Activated T-helper 1 cell treated with anti-CD3 and anti-CD28 coated beads, Interleukin-12 subunit alpha, Interleukin-12 subunit beta, Interleukin-2, Interleukin-4 antibody, amounts not matched to agents 30 ng/mL and 10 ng/mL and 1 ng/mL, durations not matched to agents 14 hours and 24 hours and 36 hours (primary cell): ENCODE measurements at places on chromosomes 11 and 22. TPM values are rescaled to one million over a fixed set of nuclear protein-coding genes. Genes with fewer than 3 reads are reported as not detected.

DNA sequence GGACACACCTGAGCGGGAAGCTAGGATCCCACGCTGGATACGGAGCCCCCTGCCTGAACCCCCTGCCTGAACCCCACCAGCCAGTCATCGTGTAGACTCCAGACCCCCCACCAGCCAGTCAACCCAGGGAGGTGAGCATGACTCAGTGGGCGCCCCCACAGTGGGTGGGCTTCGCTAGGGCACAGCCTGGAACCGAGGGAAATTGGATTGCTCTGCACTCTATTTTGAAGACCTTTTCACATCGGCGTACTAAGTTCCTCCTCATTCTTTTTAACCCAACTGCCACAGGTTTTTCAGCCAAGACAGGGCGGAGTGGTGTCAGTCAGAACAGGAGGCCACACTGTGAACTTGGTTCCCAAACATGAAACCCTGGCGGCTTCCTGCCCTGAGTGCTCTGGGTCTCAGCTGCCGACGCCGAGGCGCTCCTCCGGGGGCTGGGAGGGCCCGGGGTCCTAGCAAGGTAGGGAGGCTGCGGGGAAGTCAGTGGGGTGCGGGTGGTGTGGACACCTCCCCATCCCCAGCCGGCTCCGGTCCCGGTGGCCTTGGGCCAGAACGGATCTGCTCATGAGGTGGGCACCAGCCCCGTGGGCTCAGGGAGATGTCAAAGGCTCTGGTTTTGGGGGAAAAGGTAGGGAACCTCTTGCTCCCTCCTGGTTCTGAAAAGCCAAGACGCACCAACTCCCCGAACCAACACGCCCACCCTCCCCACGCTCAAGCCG lies 57.0 kb downstream of the BRD1 start:
- DNase-seq: no peak

DNA sequence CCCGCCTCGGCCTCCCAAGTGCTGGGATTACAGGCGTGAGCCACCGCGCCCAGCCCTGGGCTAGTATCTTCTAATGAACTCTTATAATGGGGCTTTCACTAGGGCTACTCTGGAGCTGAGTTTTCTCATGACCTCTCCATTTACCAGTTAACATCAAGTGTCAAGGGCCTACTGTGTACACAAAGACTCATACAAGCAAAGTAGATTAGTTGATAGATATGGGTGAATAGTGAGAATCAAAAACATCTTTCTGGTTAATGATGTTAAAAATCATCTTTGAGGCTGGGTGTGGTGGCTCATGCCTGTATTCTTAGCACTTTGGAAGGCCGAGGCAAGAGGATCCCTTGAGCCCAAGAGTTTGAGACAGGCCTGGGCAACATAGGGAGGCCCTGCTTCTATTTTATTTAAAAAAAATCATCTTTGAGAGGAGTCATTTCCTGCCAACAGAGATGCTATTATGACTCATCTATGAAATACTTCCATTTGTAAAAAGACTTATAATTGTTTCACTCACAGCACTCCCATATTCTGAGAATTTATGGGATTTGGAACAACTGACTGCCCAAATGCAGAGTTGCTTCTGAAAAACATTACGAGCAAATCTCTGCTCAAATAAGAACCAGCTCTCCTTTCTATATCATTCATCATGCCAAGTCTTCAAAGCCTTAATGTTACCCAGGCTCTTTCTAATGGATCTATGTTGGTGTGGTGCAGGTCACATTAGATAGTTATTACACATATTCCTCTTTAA lies 57.0 kb downstream of the GDPD4 start:
- no peak for DNase-seq

GRCh38 chr22:22520020-22520656 lies at the start of gene ZNF280A:
ZNF280A (minus strand) TSS chr22:22520270; CDS start chr22:22515630, 4,640 bp downstream.
- DNase-seq: no peak

GRCh38 chr11:33040033-33040861 lies 875 bp downstream of the TCP11L1 start:
- no peak for DNase-seq

DNA sequence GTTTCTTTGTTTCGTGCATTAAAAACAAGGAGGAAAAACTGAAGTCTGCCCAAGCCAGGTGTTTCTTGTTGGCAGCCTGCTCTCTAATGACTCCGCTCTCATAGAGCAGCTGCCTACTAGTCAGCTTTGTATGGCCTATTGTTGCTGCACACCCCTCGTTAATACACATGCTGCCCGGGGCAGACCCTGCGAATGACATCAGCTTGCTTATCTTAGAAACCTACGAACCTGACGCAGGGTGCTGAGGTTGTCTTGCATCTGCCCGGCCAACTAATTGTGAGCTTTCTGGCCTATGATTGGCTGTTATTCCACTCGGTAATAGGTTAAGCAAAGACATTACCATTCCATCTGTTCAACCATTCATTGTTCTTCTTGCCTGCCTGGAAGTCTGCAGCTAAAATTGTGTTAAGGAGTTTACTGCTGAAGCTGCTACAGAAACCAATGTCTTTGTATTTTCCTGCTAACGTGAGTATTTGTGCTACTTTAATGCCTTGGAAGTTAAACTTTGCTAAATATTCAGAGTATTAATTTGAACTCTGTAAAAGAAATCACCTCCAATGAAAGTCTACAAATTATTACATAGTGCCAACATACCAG lies 37.5 kb downstream of the ZC3H12C start:
- DNase-seq: no peak

DNA sequence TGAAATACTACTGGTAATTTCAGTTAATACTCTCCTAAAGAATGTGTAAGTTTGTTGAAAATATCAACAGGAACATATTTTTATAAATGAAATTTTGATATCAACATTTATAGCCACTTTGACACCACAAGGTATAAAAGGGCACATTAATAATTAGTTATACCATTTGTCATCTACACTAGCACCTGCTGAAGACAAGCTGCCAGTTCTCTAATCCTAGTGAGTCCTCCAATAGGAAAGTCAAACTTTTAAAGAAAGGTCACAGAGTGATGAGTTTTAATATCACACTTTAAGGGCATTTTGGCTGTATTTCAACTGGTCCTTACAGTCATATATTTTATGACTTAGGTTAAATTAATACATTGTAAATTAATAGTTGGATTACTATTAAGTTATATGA lies 52.3 kb downstream of the APOL5 start:
- DNase-seq: no peak

- DNase-seq: no peak
Observed at GRCh38 chr11:70510571-70510970, 112.2 kb downstream of the CTTN start.

GRCh38 chr11:108985236-108985944 lies 320.5 kb downstream of the DDX10 start:
- no peak for DNase-seq

DNA sequence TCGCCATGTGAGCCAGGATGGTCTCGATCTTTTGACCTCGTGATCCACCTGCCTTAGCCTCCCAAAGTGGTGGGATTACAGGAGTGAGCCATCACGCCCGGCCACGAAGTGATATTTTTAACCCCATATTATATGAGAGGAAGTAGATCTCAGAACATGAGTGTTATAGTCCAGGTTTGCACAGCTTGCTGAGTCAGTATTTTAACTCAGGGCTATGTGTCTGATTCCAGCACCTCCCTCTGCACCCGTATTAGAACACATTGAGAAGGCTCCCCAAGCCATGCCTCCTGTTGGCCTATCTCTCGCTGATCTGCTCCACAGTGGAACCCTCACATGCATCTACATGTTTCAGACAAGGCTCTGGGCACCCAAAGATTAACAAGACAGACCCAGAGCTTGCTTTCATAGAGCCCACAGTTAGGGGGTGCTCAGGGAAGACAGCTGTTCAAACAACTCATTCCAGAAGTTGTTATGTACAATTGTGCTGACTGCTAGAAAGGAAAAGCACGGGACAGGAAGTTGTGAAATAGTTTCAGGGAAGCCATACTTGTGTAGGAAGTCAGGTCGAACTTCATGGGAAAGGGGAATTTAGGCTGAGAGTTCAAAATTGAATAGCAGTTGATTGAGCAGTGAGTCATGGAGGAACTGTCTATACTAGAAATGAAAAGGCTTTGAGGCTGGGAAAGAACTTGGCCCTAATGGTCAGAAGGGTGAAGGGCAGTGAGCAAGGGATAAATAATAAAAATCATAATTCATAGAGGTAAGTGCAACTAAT lies 49.3 kb upstream of the CLPB start:
- peak; percentile 32 for DNase-seq

- no peak for DNase-seq
Observed at GRCh38 chr11:36121054-36121453, 168.2 kb downstream of the COMMD9 start.

- DNase-seq: no peak
Observed at GRCh38 chr11:66426314-66426713, 5.5 kb downstream of the NPAS4 start.

DNA sequence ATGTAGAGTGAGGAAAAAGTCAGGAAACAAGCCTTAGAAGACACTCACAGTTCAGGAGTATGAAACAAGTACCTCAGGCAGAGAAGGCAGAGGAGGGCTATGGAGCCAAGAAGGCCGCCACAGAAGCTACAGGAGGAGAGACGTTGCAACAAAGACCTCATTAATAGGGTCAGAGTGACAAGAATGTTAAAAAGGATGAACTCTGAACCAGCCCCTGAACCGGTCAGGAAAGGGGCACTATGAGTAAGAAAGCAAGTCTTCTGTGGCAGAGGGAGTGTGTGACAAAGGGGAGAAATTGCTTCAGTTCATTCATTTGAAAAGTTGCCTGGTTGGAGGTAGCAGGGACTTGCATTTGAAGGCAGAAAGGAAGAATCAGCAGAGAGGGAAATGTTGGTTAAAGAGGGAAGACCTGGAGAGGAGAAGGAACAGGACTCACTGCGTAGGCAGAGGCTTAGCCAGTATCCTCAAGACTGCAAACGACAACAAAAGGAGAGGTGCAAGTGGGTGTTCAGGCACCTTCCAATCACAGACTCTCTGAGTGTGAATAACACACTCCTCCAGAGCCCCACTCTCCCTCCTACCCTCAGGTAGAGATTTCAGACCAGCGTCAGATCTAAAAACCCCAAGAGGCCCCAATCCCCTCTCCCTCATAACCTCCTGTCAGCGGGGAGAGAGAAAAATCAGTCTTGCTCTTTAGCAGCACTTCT lies 15.4 kb downstream of the TAGLN start:
- no peak for DNase-seq

GRCh38 chr11:64489831-64490441 lies 101.1 kb upstream of the SLC22A12 start:
- DNase-seq: peak; percentile 10

GRCh38 chr22:28600546-28601143 lies 79.0 kb downstream of the TTC28 start:
- no peak for DNase-seq

GRCh38 chr11:2991452-2992233 lies 486 bp downstream of the NAP1L4 start:
- no peak for DNase-seq

GRCh38 chr11:44967930-44968496 lies 17.3 kb upstream of the TP53I11 start:
- no peak for DNase-seq

DNA sequence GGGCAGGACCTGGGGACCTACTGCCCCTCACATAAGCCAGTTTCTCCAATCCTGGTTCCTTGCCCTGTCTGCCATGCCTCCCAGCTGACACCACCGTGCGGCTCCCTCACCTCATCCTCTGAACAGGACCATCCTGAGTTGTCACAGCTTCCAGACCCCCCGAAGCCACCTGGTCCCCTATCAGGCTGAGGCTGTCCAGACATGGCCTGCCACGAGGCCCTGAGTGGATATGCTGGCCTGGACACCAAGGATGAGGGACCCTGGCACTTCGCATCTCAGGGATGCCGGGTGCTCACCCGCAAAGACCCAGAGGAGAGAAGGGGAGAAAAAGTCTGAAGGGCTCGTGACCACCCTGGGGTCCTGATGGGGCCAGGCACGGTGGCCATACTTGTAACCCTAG lies 15.8 kb upstream of the CCDC188 start:
- no peak for DNase-seq

DNA sequence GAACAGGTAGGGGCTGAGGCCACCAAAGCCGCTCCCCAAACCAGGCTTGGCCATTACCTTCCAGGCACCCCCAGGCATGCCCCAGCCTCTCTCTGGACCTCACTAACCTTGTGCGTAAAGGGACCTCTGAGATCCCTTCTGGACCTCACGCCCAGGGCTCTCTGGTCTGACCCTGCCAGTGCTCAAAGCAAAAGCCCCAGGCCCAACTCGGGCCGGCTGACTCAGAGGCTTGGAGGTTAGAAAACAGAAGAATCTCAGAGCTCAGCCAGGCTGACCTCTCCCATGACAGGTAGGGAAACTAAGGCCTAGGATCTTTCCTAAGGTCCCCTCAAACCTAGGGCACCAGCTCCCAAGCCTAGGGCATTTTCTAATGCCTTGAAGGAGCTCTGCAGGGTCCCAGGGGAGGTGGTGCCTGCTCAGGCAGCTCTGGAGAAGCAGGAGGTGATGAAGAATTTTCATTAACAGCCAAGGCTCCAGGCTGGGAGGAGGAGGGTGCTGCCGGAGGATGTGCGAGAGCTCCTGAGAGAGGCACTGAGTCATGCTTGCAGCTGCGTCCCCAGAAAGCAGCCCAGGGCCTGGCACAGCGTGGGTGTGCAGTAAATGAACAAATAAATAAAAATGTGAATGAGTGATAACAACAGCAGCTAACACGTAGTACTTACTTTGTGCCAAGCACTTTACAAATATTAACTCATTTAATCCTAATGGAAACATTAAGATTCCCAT lies 25.6 kb downstream of the ARRB1 start:
- no peak for DNase-seq

- no peak for DNase-seq
Observed at GRCh38 chr11:70333261-70333660, 62.8 kb downstream of the PPFIA1 start.

DNA sequence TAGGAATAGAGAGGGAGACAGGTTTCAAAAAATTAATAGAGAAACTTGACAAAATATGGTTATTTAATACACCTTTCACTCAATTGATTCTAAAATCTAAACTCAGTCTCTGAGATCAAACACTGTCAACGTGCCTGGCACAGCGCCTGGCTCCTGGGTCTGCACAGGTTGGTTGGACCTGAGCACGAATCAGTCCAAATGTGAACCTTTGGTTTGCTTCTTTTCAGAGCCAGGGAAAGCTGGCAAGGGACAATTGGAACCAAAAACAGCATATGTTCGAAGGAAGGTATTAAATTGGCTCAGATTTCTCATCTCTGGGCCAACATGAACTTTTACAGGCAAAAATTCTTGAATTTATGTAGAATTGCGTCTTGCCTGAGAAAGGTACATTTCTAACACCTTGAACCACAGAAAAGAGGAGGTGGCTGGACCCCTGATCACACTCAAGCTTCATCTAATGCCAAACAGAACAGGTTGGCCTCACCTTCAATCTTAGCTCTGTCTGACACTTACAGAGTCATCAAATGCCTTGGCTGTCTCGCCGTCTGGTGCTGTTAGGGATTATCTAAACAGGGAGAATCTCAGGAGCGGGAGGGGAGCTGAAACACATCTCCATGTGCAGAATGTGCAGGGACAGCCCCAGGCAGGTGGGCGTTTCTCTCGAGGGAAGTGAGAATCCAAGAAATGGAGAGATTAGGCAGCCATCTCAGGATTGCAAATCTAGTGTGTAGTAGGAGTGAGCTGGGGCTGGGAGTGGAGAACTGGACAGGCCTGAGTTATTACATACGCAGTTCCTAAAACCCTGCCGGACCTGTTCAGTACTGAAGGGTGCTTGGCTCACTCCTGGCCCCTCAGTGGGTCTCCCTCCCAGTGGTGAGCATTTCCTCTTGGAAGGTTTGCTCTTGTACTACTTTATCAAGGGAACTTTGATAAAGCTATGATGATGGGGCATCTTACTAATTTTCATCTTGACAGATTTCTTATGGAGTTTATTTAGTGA lies 442.2 kb upstream of the B3GAT1 start:
- no peak for DNase-seq

MPZL2 gene
- 13.2 and 15.9 TPM in 2 replicates for total RNA-seq

NFRKB gene
- total RNA-seq: 46.8 and 48.5 TPM in 2 replicates

NTM gene
- not detected in 2 replicates for total RNA-seq

MS4A8 gene
- not detected in 2 replicates for total RNA-seq

ART5 gene
- total RNA-seq: not detected in 2 replicates

CABP2 gene
- not detected in 2 replicates for total RNA-seq
